ENCODE measurements at places on chromosomes 6 and 20.

DNA sequence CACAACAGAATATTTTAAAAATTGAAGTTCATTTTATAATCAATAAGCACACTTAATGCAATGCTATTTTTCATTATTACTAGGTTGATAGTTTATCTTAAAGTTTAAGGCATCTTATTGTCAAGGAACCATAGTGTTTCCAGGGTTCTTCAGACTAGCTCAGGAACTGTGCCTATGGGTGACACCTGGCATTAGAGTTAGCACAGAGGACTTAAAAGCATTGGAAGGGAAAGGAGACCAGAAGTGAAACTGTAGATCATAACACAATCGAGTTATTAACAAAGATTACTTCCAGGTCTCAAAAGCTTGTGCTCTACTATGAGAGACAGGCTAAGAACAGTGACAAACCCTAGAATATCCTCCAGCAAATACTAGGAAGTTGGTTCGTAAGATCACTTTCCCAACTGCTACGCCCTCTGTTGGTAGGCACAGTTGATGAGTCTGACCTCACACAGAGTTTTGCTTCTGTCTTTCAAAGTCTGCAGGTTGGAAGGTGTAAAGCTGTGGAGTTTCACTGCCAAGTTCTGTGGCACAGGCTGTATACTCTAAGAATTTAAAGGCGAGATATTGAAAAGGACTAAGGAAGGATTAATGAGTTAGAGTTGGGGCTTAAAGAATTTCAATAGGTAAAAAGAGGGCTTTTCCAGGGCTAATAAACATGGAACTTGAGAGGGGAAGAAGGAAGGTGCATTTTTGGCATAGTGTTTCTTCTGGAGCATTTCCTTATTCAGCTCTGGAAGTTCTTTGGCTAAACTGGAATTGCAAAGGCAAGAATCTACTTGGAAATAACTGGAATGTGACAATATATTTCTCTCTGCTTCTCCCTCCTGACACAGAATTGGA is 531.3 kb upstream of the JAG1 start:
- H3K36me3 ChIP-seq = no peaks in the 10 kb centered on the region
- DNase-seq = peak; percentile 79
- no peak overlapping the region for H3K4me3 ChIP-seq
- no peak overlapping the region for H3K27ac ChIP-seq

DNA sequence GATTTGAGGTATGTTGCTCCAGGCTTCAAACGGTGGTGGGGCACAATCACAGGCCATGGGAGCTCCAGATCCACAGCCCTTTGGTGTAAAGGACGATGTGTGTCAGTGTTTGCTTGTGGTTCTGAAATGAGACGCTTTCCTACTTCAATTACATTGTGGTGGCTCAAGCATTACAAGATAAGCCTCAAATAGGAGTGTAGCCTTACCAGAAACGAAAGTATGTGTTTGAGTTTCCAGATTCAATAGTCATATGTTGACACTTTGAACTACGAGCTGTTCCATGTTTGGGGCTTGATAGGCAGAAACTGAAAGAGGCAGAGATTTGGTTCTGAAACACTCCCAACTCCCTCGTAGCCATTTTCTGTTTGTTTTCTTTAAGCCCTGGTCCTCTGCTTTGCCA is 187.1 kb downstream of the MYLK4 start:
- no peak overlapping the region for H3K4me3 ChIP-seq
- H3K4me1 ChIP-seq = no peaks in the 10 kb centered on the region
- H3K27ac ChIP-seq = no peak overlapping the region

GRCh38 chr6:71349395-71349794 is 60.8 kb downstream of the OGFRL1 start:
- H3K4me1 ChIP-seq = peaks cover 5% of the 10 kb centered on the region
- no peaks in the 10 kb centered on the region for H3K36me3 ChIP-seq
- H3K27me3 ChIP-seq = no peaks in the 10 kb centered on the region
- H3K27ac ChIP-seq = no peak overlapping the region
- no peak overlapping the region for H3K4me3 ChIP-seq
- no peak for DNase-seq

- no peaks in the 10 kb centered on the region for H3K27me3 ChIP-seq
- no peak for DNase-seq
- H3K36me3 ChIP-seq = no peaks in the 10 kb centered on the region
- H3K4me1 ChIP-seq = no peaks in the 10 kb centered on the region
- no peak overlapping the region for H3K27ac ChIP-seq
- no peak overlapping the region for H3K4me3 ChIP-seq
These were observed 21.9 kb downstream of the SNPH start for GRCh38 chr20:1287787-1288569.

DNA sequence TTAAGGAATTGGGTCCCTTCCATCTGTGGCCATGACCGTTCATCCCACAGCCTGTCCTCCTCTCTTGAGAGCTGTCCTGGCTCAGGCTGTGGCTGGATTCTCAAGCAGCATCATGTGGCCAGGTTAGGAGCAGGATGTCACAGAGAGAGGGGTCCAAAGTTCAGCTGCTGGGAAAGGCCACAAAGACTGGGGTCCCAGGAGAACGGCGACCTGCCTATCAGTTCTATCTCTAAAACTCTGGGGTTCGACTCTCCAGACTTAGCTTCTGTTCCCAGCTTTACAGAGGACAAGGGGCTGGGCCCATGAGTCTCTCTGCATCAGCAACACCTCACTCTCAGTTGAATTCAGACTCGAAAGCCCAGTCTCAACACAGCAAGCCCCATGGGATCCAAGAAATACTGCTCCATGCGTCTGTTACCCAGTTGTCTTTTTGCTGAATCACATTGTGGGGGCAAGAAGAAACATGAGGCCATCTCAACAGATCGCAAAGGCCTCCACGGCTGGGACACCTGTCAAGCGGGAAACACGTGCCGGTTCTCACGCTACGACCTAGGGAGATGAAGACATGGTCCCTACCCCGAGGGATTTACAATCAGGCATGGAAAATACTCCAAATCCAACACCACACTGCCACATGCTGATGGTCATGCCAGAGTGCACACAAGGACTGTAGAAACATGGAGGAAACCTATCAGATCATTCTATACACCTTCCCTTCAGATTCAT is 95.4 kb downstream of the SLC22A23 start:
- H3K4me3 ChIP-seq = no peak overlapping the region
- no peaks in the 10 kb centered on the region for H3K27me3 ChIP-seq
- H3K36me3 ChIP-seq = no peaks in the 10 kb centered on the region
- DNase-seq = no peak
- no peak overlapping the region for H3K27ac ChIP-seq
- H3K4me1 ChIP-seq = peaks cover 13% of the 10 kb centered on the region

- DNase-seq = no peak
- H3K27ac ChIP-seq = no peak overlapping the region
- H3K27me3 ChIP-seq = no peaks in the 10 kb centered on the region
- no peak overlapping the region for H3K4me3 ChIP-seq
- H3K36me3 ChIP-seq = no peaks in the 10 kb centered on the region
These were observed 1.3 kb downstream of the SCUBE3 start for GRCh38 chr6:35214869-35215664.

DNA sequence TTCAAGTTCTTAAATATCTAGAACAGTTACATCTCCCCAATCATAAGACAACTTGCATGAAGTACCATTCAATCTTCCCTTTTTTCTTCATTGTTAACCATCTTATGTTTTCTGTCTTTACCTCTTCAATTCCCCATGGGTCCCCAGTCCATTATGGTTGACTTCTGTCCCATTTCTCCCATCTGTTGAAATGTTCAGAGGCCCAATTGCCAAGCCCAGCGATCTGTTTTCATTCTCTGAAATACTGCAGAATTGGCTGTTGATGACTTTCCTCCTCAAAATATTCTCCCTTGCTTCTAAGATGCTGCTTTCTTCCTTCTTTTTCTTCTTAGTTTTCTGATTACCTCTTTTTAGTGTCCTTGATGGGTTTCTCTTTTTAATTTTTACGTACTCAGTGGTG is 26.0 kb downstream of the DSTN start:
- H3K36me3 ChIP-seq = no peaks in the 10 kb centered on the region
- no peaks in the 10 kb centered on the region for H3K27me3 ChIP-seq
- H3K4me3 ChIP-seq = no peak overlapping the region
- H3K4me1 ChIP-seq = peaks cover 60% of the 10 kb centered on the region

DNA sequence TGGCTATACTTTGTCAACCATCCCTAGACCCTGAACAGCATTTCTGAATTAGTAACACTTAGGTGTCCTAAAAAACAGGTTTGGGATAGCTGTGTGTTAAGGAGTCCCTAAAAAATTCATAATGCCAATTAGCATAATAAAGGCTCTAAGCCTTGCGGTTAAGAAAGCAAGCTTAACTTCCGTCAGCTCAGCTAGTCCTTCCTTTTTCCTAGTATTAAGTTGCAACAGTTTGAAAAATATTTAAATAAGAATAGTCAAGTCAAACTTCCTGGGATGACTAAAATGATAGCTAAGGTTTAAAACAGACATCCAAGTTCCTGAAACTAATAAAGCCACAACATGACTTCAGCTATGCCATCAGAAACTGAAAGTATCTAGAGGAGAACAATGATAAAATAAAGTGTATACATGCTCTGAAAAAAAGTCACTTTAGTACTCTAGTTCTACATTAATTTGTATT is 3.5 kb downstream of the AKIRIN2 start:
- H3K27ac ChIP-seq = peak overlapping the region; percentile 77
- peak overlapping the region; percentile 72 for H3K4me3 ChIP-seq
- peaks cover 15% of the 10 kb centered on the region for H3K4me1 ChIP-seq
- DNase-seq = no peak
- H3K36me3 ChIP-seq = no peaks in the 10 kb centered on the region

- H3K4me3 ChIP-seq = no peak overlapping the region
- H3K27me3 ChIP-seq = no peaks in the 10 kb centered on the region
- H3K27ac ChIP-seq = peak overlapping the region; percentile 96
- no peaks in the 10 kb centered on the region for H3K36me3 ChIP-seq
- DNase-seq = no peak
These were observed 38.3 kb downstream of the COX4I2 start for GRCh38 chr20:31675828-31676608.

Measured in tibial nerve (tissue), 4 donors.